Stimulated activated CD4-positive, alpha-beta T cell treated with anti-CD3 and anti-CD28 coated beads, TNF-alpha, amount 100 ng/mL, for 24 hours (primary cell): ENCODE measurements at places on chromosomes 5 and 9.

- no peak for DNase-seq
These were observed 30.9 kb upstream of the SHOC1 start for GRCh38 chr9:111825468-111826145.

- no peak for DNase-seq
These were observed 24.0 kb upstream of the SRFBP1 start for GRCh38 chr5:121937762-121938161.

- DNase-seq = no peak
These were observed 18.9 kb downstream of the MINAR2 start for GRCh38 chr5:129766798-129767197.

DNA sequence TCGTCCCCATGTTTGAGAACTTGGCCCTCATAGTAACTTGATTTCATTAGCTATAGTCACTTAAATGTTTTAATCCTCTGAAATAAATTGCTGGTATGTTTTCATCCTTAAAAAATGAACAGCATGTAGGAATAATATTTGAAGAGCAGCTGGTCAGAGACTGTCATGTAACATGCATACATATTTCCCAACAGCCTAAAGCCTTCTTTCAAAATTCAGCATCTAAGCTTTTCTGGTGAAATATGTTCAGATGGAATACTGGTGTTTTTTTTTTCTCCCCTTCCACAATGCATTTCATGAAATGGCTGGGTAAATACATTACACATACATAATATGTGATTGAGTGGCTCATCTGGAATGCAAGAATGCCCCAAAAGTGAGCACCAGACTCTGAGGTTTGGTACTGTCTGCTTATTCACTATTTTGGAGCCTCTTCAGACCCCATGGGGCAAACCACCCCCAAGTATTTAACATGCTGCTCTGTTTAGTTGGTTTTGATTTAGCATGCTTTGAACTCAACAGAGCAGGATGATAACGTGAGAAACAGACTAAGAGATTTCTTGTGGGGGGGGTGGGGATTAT, 94.0 kb downstream of the SMARCA2 start:
- DNase-seq = no peak

DNA sequence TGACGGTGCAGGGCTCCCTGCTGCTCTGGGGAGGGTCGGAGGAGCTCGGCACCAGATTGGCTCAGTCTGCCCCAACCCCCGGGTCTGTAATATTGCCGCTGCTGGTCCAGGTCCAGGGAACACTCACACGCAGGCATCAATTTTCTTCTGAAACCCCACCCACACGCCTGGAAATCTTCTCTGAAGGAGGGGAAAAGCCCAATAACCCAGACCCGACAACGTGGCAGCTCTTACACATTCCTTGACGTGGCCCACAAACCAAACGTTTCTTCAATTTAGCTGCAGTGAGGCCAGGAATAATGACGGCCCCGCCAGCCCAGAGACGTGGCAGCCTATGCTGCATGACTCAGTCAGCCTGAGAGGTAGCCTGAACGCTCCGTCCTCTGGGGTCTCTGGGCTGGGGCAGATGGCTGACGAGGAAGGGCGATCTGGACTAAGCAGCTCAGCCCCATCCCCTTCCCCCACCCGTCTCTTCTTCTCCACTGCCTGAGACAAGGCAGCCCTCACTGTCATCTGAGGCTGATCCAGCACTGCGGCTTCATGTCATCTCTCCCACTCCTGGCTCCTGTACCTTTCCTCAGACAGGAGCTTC, 9.9 kb upstream of the SPARC start:
- no peak for DNase-seq

- no peak for DNase-seq
These were observed 10.8 kb downstream of the NR4A3 start for GRCh38 chr9:99832558-99832864.
